T-helper 2 cell treated with Interferon-gamma antibody and Interleukin-4, amounts not matched to agents 5 μg/mL and 100 μg/mL, for 36 hours (primary cell): ENCODE measurements at places on chromosomes 1 and 21.

GRCh38 chr1:112044745-112045144 is 55.3 kb upstream of the KCND3 start:
- no peak for DNase-seq

GRCh38 chr1:22944346-22945055 is 28.2 kb downstream of the LACTBL1 start:
- DNase-seq, result no peak

DNA sequence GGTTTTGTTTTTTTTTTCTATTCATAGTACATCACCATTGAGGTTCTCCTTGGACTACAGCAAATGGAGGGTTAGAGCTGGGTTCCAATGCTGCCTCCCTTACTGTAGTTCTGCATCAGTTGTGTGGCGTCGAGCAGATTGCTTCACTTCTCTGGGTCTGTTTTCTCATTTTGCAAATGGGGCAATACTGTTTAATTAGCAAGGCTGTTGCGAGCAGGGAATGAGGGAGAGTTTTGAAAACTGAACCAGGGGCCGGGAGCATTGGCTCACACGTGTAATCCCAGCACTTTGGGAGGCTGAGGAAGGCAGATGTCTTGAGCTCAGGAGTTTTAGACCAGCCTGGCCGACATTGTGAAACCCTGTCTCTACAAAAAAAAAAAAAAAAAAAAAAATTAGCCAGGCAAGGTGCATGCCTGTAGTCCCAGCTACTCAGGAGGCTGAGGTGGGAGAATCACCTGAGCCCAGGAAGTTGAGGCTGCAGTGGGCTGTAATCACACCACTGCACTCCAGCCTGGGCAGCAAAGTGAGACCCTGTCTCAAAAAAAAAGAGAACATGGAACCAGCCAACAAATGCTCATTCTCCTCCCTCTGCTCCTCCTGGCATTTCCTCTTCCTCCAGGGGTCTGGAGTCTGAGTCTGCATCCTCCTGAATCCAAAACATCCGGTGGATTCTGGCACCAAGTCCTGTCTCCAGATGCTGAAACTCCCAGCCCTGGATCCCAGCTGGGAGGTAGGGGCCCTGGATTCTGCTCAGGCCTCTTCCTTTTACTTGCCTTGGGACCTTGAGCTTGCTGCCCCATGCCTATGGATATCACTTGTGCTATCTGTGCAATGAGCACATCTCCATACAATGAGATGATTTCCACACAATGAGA is 3.7 kb upstream of the PLOD1 start:
- no peak for DNase-seq

- no peak for DNase-seq
Measured at GRCh38 chr21:36097427-36098181, 27.8 kb downstream of the CBR1 start.
